SW 1271 (cell line): ENCODE measurements at places on chromosomes 6 and 20.

DNA sequence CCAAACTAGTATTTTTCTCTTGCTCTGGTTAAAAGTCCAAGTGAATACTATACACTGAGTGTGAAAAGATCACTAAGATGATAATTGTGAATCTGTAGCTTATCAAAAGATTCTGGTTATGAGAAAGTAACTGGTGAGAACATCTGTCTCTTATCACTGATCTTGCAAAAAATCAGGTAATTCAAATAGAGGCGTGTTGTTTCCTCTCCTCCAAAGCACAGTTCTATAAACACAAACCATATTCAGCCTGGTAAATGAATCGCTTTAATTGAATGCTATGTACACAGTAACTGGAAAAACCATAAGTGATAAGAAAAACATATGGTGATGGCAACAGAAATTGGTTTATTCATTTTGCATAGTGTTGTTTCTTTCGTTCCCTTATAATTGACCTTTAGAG, 161.0 kb downstream of the RALGAPA2 start:
- no peak for DNase-seq

GRCh38 chr6:19070520-19070919, 683.4 kb downstream of the RNF144B start:
- DNase-seq = no peak

- no peak for DNase-seq
These were observed 127.9 kb downstream of the DTNBP1 start for GRCh38 chr6:15534974-15535373.

- DNase-seq = no peak
These were observed 4.3 kb downstream of the PSMA7 start for GRCh38 chr20:62138912-62139311.

DNA sequence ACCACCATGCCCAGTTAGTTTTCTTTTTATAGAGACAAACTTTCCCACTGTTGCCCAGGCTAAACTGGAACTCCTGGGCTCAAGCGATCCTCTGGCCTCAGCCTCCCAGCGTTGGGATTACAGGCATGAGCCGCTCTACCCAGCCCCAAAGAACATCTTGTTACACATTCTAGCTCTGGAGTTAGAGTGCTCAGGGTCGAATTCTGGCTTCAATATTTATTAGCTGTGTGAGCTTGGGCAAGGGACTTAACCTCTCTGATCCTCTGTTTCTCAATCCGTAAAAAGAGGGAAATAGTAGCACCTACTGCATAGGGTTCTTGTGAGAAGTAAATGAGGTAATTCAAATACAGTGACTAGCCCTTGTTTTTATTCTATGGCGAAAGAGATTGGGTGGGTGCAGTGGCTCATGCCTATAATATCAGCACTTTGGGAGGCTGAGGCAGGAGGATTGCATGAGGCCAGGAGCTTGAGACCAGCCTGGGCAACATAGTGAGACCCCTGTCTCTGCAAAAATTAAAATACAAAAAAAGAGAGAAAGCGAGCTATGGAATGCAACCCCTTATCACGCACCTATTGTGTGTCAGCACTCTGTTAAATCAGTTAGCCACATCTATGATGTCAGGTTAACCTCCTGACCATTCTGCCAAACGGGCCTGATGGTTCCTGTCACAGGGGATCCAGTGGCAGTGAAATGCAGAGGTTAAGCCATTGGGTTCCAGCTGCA, 19.7 kb downstream of the BCAS4 start:
- no peak for DNase-seq
